ENCODE measurements at places on chromosomes 4 and X.

- DNase-seq: no peak
Observed at GRCh38 chr4:24771241-24771640, 24.1 kb upstream of the SOD3 start.

- DNase-seq: no peak
Observed at GRCh38 chr4:6929339-6929811, 19.7 kb downstream of the TBC1D14 start.

DNA sequence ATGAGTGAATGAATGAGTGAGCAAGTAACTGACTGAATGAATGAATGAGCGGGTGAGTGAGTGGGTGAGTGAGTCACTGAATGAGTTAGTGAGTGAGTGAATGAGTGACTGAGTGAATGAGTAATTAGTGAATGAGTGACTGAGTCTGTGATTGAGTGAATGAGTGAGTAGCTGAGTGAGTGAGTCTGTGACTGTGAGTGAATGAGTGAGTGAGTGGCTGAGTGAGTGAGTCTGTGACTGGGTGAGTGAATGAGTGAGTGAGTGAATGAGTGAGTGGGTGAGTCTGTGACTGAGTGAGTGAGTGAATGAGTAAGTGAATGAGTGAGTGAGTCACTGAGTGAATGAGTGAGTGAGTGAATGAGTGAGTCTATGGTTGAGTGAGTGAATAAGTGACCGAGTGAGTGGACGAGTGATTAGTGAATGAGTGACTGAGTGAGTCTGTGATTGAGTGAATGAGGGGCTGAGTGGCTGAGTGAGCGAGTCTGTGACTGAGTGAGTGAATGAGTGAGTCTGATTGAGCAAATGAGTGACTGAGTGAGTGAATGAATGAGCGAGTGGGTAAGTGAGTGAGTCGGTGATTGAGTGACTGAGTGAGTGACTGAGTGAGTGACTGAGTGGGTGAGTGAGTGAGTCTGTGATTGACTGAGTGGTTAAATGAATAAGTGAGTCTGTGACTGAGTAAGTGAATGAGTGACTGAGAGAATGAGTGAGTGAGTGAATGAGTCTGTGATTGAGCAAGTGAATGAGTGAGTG is 223.0 kb upstream of the PSAPL1 start:
- no peak for DNase-seq

GRCh38 chrX:111447298-111447697 is 35.3 kb upstream of the DCX start:
- no peak for DNase-seq

DNA sequence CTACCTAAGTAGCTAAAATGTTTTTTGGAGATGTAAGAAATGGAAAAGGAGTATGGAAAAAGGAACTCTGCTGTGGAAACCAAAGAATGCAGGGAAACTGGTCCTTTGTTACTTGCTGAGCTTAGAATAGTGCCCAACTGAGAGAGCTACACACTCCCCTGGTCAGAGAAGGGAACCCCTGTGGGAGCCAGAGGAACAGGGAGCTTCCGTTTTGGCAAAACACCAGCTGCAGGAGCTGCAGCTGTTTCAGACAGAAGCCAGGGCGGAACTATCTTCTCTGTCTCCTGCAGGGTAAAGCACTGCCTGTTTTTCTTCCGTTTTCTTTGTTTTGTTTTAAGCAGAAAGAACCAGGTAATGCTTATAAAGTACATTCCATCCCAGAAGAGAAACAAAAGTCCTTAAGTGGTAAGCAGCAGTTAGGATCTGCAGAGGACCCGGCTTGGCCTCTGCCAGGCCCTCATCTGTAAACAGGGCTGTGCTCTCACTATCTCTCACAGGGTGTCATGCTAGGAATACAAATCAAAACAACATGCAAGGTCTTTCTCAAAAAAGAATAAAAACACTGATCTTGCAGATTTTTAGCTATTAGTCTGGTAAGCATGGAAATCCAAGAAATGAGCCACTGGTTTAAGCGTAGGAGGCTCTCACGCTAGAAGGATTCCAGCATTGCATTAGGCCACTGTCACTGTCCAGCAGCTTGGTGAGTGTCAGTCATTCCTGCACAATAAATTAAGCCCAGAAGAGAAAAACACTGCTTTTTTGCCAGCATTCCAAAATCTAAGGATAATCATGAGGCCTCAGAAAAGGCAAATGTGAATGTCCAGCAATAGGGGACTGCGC is 76.1 kb downstream of the CHST7 start:
- peak; percentile 36 for DNase-seq

GRCh38 chrX:53003111-53003510 is 44.8 kb upstream of the FAM156A start:
- no peak for DNase-seq

DNA sequence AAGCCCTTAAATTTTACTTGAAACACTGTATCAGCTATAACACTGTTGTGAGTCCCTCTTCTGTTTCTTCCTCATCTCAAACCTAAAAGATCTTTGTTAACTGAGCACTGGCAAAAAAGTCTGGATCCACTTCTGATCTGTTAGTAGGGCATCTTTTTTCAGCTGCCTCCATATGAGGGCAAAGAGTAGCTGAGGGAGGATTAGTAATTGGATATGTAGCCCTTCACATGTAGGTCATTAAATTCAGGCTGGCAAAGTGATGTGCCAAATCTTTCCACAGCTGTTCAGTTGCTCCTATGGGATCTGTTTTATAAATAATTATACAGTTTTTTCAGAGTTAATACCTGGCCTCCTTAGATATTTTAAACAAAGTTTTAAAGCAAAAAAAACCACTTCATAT is 1.1 kb upstream of the TRMT10A start:
- DNase-seq: no peak

DNA sequence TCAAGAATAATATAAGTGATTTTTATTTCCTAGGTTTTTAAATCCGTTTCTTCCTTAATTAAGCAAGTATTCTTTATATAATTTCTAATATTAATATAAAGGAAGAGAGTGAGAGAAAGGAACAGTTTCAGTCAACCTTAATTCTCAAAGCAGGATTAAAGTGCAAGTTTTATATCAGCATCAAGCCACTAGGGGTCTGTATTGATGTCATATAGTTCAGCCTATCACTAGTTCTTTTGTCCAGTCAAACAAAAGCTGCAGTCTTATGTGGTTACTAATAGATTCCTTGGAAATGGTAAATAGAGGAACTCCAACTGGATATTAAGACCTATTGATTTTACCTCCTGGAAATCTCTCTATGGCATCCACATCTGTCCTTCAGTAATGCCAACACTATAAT is 82.0 kb downstream of the NAP1L3 start:
- DNase-seq: no peak

GRCh38 chr4:187059895-187060294 is 336.2 kb upstream of the FAT1 start:
- DNase-seq: no peak

All from iris pigment epithelial cell (primary cell).